ENCODE measurements at places on chromosomes 11 and 22.
A peak's percentile ranks its signal among the peaks of the same experiment; 100 is the strongest.

DNA sequence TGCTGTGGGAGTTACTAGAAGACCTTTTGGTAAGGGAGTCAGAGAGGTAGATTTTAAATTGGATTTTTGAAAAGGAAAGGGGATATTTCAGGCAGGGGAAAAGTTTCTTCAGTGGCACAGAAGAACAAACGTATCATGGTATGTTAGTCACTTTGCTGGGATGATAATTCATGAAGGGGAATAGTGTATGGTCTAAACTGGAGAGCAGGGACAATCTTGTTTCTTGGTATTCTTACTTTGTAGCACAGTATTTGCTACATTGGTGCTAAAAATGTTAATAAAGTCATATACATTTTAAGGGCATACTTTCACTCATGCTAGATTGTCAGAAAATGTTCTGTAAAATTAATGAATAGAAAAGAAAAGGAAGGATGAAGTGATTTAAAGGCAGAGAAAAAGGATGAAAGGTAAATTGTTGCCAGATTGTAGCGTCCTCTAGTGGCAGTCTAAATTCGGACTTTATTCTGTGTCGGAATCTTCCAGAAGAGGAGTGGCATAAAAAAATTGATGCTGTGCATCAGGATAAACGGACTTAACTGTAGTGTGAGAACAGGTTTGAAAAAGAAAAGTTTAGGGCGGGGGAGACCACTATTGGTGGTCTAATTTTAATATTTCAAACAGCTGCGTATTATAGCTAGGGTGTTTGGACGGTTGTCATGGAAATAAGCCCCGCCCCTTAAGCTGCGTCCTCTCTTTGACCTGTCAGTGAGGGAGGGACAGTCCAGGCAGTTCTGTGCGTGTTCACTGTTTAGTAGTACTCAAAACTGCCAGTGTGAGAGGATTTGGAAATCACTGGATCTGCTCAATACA lies at the start of gene BCO2:
Gene BCO2, plus strand, starts transcription at position 724 of the 810 bp plus-strand sequence. CDS start 90 bp downstream, outside the sequence.
- peak; percentile 11 for DNase-seq

- DNase-seq, result no peak
Measured at GRCh38 chr22:43483669-43484068, 71.9 kb downstream of the MPPED1 start.

DNA sequence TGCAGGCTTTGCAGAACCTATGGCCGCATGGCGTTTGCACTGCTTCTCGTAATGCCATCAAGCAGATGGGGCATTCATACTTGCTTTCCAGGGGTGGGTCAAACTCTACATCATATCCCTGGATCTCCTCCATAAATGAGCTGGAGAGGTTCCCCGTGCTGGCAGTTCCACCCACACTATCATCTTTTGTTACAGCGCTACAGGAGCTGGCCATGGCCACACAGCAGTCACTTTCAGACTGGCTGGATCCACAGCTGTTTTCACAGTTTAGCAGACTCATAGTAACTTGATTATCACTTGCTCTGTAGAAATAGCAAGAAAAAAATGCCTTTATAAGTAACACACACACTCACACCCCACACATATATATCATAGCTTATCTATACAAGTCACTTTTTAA lies 8.8 kb downstream of the TRAF6 start:
- no peak for DNase-seq

GRCh38 chr11:72229925-72230763 lies 5.6 kb downstream of the INPPL1 start:
- DNase-seq, result no peak

DNA sequence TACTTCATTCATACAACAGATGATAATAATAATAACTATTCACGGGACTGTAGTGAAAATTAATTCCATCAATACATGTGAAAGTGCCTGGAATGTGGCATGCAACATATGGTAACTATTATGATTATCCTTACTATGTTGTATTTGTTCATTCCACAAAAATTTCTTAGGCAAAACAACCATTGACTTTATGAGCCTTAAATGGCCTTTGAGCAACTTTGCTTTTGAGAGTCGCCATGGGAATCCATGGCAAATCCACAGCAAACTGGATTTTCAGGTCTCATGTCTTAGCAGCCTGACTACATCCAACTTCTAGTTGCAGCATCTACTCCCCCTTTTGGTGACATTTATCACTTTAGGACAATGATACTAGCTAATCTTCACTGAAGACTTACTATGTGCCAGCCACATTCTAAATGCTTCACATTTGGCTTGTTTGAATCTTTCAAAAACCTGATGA lies 56.8 kb downstream of the SLC1A2 start:
- no peak for DNase-seq

- no peak for DNase-seq
Measured at GRCh38 chr11:72782081-72782920, 11.5 kb downstream of the STARD10 start.

- no peak for DNase-seq
Measured at GRCh38 chr11:59284773-59285129, 72.0 kb upstream of the MPEG1 start.

- DNase-seq, result no peak
Measured at GRCh38 chr11:86978247-86978646, 23.1 kb upstream of the FZD4 start.

DNA sequence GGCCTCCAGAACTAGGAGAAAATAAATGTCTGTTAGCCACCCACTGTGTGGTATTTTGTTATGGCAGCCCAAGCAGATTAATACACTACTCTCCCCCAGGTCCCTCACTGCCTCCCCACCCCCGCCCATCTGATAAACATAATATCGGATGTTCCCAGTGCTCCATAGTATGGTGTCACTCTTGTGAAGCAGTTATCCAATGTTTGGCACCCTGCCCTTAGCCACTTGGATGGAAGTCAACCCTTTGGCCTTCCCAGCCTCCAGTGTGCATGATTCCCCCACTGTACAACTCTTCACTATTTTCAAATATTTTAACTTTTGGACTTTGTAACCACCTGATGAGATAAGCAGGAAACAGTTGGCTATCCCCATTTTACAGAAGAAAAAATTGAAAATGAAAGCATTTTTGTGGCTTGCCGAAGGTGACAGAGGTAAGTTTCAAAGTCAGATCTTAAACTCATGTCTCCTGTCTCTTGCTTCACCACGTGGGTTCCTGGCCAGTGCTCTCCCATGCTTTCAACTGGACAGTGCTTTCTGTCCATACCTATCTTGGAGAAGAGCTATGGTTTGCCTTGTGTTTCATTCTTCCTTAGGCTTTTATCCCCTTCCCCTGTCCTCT lies 53.2 kb downstream of the ALX4 start:
- DNase-seq, result no peak

DNA sequence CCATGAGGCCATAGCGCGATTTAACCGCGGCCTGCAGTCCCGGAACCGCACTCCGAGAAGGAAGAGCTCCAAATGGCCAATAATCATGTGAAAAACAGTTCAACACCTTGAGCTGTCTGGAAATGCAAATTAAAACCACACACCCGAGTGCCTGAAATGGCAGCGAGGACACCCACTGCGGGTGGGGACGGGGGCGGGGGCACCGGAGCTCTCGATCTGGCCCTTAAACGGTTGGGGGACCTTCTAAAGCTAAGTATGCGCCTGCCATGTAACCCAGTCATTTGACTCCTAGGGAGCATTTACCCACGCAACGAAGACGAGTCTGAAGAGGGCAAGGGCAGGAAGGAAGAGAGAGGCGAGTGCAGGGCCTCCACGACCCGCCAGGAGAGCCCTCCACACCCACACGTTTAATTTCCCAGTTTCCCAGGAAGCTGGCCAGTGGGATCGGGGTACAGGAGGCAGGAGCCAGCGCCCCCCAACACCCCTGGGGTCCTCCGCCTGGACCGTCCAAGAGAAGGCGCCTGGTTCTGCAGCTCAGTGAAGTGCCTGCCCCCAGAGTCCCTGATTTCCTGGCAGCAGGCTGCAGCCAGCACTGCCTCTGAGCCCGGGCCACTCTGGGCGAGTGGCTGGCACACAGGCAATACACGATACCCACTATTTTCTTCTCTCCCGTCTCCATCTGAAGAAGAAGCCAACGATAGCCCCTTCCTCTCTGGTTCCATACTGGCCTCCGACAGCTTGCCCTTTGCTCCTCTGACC lies 1.7 kb downstream of the TTLL8 start:
- DNase-seq, result no peak

- DNase-seq, result no peak
Measured at GRCh38 chr11:1896923-1897322, 5.2 kb upstream of the PRR33 start.

DNA sequence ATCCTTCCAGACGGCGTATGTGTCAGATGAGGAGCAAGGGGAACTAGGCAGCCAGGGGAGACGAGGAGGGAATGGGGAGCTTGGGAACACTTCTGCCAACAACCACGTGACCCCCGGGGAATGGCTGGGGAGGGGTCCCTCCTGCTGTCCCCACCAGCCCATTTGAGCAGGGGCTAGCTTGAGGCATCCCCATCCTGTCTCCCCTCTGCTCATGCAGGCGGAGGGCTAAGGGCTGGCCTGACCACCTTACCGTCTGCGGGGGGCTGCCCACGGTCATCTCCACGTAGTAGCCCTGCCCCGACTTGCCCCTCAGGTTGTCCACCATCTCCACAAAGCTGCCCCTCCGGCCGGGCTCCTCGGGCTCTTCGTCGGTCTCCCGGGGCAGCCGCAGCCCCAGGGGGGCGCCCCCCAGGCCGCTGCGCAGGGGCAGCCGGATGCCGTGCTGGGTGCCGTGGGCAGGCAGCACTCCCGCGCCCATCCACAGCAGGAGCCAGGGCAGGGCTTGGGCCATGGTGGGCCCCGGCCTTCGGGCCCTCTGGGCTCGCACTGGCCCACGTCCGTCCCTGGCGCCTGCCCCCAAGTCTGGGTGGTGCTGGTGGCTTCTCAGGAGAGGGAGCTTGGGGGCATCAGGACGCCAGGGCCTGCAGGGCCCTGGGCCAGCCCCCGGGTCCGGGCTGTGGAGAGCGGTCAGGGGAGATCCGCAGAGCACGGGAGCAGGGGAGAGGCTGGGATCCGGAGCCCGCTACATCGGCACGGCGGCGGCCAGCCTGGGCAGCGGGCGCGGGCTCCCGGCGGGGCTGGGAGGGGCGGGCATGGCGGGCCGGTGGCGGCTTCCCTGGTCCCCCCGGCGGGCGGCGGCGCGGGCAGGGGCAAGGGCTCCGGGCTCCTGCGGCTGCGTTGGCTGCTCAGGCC lies 515 bp downstream of the BACE1 start:
- no peak for DNase-seq

DNA sequence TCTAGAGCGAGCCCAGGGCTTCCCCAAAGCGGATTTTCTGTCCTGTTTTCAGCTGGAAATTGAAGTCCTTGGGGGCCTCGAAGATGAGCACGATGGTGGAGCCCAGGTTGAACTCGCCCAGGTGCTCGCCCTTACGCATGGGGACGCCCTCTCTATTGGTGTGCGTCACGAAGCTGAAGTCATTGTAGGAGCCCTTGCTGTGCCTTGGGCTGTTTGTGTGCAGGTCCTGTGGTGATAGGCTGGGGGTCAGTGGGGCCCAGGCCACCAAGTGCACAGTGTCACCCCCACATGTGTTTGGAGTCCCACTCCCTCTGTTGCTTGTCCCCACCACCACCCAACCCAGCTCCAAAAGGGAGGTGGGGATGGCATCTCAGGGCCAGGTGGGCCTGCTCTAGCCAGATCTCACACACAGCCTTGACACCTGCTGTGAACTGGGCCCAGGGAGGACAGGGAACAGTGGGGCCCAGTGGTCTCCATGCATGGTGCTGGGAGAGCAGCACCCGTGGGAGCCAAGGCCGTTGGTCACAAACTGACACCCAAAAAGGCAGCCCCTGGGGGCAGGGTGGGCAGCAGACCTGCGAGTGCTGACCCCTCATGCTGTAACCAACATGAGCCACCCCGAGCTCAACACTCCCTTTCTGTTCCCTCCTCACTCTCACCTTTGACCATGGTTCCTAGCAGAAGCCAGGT lies 42.3 kb downstream of the PISD start:
- no peak for DNase-seq

DNA sequence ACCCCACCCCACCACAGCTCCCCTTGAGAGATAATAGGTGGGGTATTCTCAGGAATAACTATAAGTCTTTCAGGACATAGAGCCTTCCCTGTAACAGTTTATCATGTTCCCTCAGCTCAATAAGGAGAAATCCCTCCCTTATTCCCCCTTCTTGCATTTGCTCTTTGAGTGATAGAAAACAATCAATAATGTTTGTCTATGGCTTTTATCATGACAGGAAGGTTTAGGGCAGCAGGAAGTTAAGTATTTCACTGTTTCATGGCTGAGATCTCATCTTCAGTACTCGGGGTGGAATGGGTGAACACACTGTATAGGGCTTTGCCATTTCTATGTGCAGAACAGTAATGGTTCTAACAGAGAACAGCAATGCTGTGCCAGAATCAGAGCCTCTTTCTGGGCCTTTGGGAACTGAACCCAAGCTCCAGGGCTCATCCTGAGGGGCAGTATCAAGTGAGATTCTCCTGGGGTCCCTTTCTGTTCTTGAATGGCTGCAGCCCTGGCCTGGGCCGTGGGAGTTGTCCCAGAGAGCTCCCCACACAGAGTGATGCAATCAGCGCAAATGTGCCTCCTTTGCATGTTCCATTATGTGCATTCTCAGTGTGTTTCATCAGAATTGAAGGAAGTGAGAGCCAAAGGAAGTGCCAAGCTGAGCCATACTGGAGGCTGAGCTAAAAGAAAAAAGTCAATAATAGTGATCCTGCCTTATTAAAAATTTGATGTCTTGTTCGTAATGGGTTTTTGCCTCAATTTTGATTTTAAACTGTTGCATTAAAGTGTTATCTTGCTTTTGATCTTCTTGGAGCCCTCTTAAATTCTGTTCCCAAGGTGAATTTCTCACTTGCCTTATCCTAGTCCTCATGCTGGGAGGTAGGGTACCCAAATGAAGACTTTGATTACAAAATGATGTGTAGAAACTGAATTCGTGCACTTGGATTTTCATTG lies 2.9 kb upstream of the CYP2R1 start:
- DNase-seq, result no peak

DNA sequence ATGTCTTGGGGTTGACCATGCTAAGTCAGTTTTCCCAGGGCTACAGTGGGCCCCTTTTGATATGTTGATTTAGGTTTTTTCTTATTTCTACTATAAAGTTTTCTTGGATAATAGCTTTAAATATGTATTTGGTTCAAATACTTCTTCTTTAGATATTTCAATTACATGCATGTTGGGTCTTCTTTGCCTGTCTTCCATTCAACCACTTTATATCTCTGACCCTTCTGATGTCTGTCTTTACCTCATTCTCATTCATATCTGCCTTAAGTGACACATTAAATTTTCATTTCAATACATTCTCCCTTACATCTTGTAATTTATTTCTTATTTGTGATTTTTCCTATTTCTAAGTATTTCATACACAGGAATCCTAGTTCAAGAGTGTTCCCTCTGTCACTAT lies 10.5 kb downstream of the SLC36A4 start:
- no peak for DNase-seq

DNA sequence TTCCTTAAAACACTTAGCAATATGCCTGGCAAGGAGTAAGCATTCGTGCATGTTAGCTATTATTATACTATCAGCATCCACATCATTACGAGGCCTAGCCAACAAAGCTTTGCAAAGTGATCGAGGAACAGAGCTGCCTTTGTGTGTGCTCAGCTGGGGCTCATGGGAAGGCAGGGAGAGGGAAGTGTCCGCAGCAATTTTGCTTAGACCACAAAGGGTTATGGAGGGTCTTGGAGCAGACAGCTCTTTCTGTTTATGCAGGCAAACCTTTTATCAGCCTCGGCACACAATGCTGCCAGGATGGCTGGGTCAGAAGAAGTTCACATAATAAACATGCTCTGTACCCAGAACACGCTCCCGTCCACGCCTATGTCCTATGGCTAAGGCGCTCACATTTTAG lies 10.9 kb upstream of the DKK3 start:
- no peak for DNase-seq

All from stimulated activated CD8-positive, alpha-beta memory T cell treated with anti-CD3 and anti-CD28 coated beads, Interleukin-4, amount 100 ng/mL, for 1 hour (primary cell).